NCI-H1436 (cell line): ENCODE measurements at places on chromosomes 11 and 22.

DNA sequence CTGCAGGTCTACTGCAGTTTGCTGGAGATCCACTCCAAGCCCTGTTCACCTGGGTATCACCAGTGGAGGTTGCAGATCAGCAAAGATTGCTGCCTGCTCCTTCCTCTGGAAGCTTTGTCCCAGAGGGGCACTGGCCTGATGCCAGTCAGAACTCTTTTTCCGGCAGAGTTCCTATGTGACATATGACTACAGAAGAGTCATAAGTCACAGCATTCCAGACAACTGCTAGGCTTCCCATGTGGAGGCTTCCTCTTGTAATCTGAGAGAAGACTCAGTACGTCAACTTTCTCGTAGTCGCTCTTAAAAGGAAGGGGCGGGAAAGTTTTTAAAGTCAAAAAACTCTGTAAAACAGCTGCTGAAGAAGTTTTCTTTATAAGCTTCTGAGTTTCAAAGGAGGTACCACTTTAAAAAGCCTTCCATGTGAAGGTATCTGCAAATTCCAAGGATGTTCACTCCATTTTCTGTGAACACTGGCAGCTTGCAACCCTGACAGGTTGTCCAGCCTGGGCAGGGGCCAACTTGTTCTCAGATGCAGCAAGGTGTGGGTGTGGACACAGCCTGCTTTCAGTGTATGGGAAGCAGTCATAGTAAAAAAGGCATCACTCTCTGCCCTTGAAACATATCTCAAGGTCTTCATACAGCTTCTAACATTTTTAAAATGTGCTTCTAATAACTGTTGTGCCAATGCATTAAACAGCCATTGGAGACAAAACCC lies 97.8 kb downstream of the ME3 start:
- no peak for DNase-seq

DNA sequence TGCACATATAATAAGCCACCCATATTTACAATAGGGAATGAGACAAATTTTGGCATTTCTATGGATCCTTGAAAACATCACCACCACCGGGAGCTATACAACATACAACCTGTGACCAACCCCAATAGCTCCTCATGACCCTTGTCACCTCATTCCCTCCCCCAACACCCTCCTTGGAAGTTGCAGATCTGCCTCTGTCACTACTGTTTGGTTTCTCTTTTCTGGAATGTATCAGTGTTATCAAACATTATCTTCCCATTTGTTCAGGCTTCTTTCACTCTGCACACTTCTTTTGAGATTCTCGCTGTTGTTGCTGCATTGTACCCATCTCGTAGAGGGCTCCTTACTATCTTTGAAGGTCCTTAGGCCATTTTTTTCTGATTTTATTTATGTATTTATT lies 75.6 kb downstream of the ZNF280B start:
- no peak for DNase-seq

- no peak for DNase-seq
These were observed 108.8 kb upstream of the TEAD1 start for GRCh38 chr11:12565406-12565805.

- peak; percentile 56 for DNase-seq
These were observed 15.5 kb upstream of the NNMT start for GRCh38 chr11:114280696-114281095.

DNA sequence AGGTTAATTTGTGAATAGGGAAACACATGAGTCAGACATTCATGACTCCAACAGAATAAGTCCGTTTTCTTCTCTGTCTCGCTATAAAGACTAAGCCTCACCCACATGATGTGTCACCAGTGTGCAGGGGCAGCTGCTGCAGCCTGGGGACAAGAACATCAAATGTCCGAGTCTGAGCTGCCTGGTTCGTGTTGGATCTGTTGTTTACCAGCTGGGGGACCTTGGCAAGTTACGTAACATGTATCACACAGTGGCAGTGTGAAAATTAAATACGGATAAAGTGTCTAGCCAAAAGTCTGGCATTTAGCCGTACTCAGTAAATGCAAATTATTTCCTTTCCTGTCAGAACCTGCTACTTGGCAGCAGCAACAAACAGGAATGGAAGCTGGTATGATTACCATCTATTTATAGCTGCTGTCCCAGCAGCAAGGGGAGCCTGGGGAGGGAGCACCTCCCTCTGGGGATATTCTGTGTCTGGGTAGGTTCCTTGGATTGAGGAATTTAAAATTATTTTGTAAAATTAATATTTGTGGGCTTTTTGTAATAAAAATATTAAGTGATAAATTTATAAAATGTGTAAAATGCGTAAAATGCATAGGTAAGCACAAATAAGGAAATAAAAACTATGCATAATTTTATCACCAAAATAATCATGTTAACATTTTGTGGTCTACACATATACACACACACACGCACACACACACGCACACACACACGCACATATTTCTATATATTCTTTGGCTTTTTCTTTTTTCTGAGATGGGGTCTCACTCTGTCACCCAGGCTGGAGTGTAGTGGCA lies 1.3 kb upstream of the CLDN25 start:
- no peak for DNase-seq

- DNase-seq: no peak
These were observed 36.6 kb downstream of the KCNJ1 start for GRCh38 chr11:128830290-128831173.

DNA sequence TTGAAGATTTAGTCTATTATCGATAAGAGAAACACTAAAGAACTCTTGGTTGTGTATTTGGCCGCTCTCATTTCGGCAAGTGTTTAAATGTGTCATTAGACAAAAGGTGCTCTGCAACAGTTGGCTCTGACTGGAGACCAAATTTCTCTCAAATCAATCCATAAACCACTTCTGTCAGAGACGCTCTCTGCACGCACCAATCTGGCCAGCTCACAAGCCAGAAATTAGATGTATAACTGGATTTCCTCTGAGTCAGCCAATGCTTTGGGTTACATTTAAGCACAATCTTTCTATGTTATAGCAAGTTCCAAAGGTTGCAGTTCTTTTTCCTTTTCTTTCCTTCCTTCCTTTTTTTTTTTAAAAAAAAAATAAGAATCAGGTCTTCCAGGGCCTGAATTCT lies 17.6 kb upstream of the PARVA start:
- DNase-seq: no peak

GRCh38 chr11:30683176-30683575 lies 97.0 kb upstream of the MPPED2 start:
- no peak for DNase-seq

DNA sequence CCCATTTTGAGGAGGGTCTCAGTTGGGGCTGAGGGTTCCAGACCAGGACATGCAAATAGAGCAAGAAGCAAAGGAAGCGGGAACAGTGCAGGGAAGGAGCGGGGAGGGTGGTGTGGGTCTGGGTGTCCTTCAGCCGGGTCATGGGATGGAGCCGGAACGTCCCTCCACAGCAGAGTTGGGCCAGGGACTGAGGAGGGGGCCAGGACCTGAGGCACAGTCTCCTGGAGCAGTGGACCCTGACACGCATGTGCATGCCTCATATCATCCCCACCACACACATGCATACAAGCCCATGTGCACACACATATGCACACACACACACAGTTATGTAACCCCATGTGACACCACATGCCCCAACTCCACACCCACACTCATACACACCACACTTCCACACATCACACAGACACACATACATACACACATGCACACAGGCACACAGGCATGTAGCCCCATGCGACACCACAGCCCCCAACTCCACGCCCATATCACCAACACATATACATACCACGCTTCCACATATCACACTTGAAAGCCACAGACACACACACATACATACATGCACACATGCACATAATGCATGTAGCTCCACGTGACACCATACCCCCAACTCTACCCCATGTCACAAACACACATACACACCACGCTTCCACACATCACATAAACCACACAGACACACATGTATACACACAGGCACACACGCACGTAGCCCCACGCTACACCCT lies 1026.6 kb downstream of the BRD1 start:
- no peak for DNase-seq

GRCh38 chr11:107836851-107837250 lies 21.7 kb downstream of the SLC35F2 start:
- no peak for DNase-seq

DNA sequence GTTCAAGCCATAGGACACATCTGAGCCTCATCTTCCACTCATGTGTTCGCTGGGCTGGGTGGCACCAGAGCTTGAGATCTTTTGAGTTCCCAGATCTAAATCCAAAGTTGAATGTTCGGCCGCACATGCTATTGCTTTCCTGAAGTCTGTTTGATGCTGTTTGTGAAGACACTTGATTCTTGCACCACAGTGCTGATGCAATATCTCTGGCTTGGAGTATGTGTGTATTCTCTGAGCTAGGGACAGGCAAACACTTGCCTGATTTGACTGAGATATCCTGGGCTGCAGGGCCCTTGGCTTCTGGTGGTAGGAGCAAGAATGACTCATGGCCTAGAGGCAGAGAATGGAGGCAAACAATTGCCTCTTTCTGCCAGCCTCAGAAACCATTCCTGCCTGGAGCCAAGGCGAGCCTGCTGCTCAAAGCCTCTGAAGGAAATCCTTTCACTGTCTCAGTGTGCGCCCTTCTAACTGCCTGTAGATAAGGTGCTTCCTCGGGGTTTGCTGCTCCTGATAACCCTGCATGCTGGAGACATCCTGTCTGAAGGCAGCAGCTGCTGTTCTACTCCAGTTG lies 73.0 kb downstream of the CYB5R2 start:
- no peak for DNase-seq

DNA sequence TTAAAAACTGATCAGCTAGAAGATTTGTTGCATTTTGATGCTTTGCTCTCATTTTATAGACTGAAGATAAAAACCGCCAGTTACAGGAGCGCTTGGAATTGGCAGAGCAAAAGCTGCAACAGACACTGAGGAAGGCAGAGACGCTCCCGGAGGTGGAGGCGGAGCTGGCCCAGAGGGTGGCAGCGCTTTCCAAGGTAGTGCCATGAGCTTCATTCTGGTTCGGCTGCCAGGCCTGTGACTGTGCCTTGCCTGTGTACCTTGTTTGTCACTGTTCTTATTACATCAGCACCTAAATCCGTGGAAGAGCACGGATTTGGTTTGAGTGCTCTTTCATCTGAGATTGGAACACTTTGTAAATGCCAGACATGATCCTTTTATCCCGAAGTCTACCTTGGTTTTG lies 61.4 kb downstream of the PPFIA1 start:
- DNase-seq: no peak

DNA sequence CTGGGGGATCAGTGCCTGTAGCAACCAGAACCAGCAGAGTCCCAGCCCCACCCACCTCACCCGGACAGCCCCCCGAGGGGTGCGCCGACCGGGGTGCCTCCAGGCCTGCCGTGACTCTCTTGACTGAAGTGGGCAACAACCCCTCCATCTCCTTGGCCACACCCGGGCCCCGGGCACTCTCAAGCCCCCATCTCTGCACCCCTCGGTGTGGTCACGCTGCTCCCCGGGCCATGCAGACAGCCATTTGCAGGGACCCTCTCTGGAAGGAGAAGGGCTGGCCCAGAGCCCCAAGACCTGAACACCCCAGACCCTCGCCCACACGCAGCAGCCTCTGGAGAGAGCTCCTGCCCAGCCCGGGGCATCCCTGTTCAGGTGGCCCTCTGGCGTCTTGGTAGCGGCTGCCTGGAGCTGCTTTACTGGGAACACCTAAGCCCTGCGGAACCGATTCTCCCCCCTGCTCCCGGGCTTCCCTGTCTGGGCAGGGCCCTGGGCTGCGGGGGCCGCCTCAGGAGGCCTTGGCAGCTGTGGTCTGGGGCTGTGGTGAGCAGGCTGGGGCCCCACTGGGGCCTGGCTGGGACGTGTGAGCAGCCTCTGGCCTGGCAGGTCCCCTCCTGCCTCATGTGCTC lies 84.9 kb downstream of the WNT7B start:
- DNase-seq: no peak

- no peak for DNase-seq
These were observed 138.8 kb downstream of the CASP12 start for GRCh38 chr11:104759464-104759863.

GRCh38 chr11:78228467-78228866 lies 39.7 kb downstream of the USP35 start:
- DNase-seq: peak; percentile 67

DNA sequence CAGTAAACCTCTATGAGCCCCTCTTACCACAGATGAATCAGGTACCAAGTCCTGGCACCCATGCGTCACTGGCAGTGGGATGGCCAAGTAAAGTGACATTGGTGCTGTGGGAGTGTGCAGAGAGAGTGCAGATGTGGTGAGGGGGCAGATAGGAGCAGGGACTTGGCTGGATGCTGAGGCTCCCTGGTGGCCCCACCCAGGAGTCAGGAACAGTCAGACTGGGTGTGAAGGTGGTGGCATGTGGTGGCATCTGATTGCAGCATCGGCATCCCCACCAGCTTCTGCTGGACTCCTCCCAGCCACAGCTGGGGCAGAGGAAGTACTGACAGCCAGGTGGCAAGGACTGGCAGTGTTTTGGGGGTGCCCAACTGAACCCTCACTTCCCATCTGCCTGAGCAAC lies 11.4 kb downstream of the DGAT2 start:
- no peak for DNase-seq

DNA sequence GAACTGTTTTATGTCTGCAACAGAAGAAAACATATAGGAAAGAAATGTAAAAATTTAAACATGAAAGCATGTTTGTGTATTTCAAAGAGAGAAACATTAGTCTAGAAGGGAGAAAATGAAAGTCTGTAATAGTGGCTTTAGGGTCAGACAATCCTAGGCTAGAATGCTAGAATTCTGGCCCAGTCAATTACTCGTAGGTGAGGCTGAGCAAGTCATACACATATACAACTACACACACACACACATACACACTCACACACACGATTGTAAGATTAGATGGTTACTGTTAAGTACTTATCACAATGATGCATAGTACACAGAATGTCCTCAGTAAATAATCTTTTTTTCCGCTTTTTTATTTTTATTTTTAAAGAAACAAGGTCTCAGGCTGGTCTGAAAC lies 37.7 kb upstream of the PCF11 start:
- DNase-seq: no peak

DNA sequence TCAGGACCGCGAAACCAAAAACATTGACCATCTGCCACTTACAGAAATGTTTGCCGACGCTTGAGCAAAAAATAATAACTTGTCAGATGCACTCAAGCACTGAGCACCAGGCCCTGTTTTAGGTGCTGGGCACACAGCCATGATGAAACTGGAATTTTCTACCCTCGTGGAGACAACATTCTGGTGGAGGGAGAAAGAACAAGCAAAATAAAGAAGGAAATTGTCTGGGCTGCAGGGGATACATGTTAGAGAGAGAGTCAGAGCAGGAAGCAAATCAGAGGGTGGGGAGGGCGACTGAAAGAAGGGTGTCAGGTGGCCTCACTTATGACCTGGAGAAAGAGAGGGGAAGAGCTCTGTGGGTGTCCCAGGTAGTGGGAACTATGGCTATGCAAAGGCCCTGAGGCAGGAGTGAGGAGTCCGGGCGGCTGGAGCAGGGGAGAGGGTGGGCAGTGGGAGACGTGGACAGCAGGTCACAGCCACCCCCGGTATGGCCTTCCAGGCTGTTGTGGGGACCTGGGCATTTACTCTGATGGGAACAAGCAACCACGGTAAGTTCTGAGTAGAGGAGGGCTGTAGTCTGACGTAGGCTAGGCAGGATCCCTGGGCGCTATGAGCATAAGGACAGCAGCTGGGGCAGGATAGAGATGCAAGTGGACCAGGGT lies 78.8 kb downstream of the MYEOV start:
- DNase-seq: no peak

- peak; percentile 65 for DNase-seq
These were observed 2.3 kb downstream of the SIK2 start for GRCh38 chr11:111604392-111605009.
